ENCODE measurements at places on chromosomes 6 and 20. TPM values are rescaled to one million over a fixed set of nuclear protein-coding genes. Genes with fewer than 3 reads are reported as not detected.

DNA sequence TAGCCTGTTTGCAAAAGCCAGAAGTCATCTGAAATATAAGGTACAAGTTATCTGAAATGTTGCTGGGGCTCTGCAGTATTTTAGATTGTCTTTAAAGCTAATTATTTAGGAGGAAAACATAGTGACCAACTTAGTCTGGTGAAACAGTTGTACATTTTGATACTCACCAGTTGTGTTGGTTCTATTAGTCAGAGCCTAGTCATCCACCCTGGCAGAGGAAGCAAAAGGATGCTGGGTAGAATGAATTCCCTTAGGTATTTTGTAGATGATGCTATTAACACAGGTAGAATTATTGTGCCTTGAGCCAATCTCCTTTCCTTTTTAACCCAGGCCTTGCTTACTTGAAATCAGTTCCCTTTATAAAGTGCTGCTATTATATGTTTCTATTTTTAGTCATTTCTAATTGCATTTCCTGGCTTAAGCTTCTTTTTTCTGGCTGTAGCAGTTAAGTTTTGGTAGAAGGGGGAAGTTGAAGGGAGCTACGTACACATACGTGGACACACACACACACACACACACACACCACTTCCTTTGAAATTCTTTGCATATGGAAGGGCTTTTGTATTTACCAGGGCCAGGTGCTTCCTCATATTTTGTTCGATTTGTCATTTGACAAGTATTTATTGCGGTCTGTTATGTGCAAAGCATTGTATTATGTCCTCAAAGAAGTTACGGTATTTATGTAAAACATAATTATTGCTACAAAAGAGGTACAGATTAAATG is 82.4 kb downstream of the RTN4IP1 start:
- no peak for DNase-seq

DNA sequence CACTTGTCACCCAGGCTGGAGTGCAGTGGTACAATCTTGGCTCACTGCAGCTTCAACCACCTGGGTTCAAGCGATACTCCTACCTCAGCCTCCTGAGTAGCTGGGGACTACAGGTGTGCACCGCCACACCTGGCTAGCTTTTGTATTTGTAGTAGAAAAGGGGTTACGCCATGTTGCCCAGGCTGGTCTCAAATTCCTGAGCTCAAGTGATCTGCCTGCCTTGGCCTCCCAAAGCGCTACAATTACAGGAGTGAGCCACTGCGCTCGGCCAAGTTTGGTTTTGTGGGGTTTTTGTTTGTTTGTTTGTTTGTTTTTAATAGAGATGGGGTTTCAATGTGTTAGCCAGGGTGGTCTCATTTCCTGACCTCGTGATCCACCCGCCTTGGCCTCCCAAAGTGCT is 12.3 kb downstream of the LOC128125822 start:
- no peak for DNase-seq

The DLK2 gene
- total RNA-seq = not detected

The NFS1 gene
- 23.5 TPM for total RNA-seq

GRCh38 chr20:10307359-10307735 is 88.7 kb downstream of the SNAP25 start:
- DNase-seq = no peak

DNA sequence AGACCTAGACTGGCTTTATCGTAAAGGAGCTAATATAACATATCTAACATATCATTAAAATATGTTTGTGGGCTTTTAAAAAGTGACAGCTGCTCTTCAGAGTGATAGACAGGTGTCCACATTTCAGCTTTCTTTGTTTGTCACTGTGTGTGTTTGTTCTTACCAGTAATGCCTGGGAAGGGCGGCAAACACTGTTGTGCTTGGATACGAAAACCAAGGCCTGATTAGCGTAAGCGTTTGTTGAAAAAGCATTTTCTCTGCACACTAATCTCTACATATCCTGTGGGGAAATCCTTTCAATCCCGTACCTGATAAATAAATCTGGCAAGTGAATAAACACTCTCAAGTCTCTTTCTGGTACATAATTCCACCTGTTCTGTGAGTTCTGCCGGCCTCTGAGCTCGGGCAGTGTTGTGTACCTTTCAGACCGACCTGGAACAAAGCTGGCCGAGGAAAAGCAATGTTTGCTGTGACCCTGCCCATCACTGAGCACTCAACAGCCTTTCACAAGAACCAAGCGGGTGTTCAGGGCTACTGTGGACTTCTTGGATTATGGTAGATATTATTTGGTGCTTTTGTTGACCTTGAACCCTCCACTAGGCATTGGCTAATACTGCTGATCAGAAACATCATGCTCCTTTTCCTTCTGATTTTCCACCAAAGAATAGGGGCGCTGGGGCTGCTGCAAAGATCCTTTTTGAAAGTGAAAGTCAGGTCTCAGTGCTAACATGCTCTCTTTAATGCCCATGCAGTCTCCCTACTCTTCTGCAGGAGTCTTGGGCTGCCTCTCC is 100.4 kb downstream of the CD83 start:
- no peak for DNase-seq

GRCh38 chr6:33508935-33509926 is 54.9 kb downstream of the ZBTB9 start:
- DNase-seq = no peak

The RARS2 gene
- 38.5 TPM for total RNA-seq

The MRAP2 gene
- total RNA-seq = 0.16 TPM
